ENCODE measurements at places on chromosomes 6 and 20. TPM values are rescaled to one million over a fixed set of nuclear protein-coding genes. Genes with fewer than 3 reads are reported as not detected.

Gene PLCB1
- total RNA-seq = 10.4 TPM

Gene NUP43
- 19.9 TPM for total RNA-seq

Gene EDEM2
- 9.4 TPM for total RNA-seq

Gene COQ3
- total RNA-seq = 7.5 TPM

Gene TMC2
- not detected for total RNA-seq

Gene SLC17A3
- total RNA-seq = not detected

Gene TMEM170B
- 3.9 TPM for total RNA-seq

Gene PPP1R3G
- 2.6 TPM for total RNA-seq

Gene SPATA25
- total RNA-seq = 5.7 TPM

Gene RIMS4
- 5.7 TPM for total RNA-seq

- H3K27ac ChIP-seq = no peak overlapping the region
- no peaks in the 10 kb centered on the region for H3K27me3 ChIP-seq
- H3K36me3 ChIP-seq = no peaks in the 10 kb centered on the region
- no peak for DNase-seq
- no peak overlapping the region for H3K4me3 ChIP-seq
Observed at GRCh38 chr6:65116326-65116725, 590.7 kb downstream of the EYS start.

DNA sequence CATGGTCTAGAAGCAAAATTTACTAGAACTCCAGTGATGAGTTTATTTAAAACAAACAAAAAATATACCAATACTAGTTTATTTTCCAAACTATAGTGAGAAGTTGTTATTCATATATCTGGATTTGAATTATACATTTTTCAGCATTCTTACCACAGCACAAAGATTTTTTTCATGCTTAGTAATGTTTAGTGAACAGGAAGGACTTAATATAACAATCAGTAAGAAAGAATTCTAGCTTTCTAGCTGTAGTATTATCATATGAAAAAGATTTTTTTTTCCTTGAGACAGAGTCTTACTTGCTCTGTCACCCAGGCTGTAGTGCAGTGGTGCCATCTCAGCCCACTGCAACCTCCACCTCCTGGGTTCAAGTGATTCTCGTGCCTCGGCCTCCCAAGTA, 13.8 kb downstream of the MARCKS start:
- H3K27me3 ChIP-seq = no peaks in the 10 kb centered on the region
- no peak overlapping the region for H3K27ac ChIP-seq
- no peak for DNase-seq
- H3K36me3 ChIP-seq = no peaks in the 10 kb centered on the region
- H3K4me1 ChIP-seq = no peaks in the 10 kb centered on the region

- DNase-seq = no peak
- no peak overlapping the region for H3K27ac ChIP-seq
- no peaks in the 10 kb centered on the region for H3K27me3 ChIP-seq
- H3K4me3 ChIP-seq = no peak overlapping the region
- H3K4me1 ChIP-seq = no peaks in the 10 kb centered on the region
Observed at GRCh38 chr6:116210316-116210715, 43.6 kb downstream of the TSPYL4 start.

DNA sequence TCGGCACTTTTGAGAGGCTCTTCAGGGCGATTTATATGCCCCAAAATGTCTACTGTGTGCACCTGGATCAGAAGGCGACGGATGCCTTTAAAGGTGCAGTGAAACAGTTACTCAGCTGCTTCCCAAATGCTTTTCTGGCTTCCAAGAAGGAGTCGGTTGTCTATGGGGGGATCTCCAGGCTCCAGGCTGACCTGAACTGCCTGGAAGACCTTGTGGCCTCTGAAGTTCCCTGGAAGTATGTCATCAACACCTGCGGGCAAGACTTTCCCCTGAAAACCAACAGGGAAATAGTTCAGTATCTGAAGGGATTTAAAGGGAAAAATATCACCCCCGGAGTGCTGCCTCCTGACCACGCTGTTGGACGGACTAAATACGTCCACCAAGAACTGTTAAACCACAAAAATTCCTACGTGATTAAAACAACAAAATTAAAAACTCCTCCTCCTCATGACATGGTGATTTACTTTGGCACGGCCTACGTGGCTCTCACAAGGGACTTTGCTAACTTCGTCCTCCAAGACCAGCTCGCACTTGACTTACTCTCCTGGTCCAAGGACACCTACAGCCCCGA, 8.2 kb downstream of the GCNT2 start:
- H3K4me1 ChIP-seq = no peaks in the 10 kb centered on the region
- no peak overlapping the region for H3K27ac ChIP-seq
- no peak for DNase-seq
- no peak overlapping the region for H3K4me3 ChIP-seq
- H3K27me3 ChIP-seq = no peaks in the 10 kb centered on the region
- no peaks in the 10 kb centered on the region for H3K36me3 ChIP-seq

GRCh38 chr20:38825901-38826625, 20.6 kb downstream of the PPP1R16B start:
- H3K4me3 ChIP-seq = no peak overlapping the region
- H3K27me3 ChIP-seq = peaks cover 2% of the 10 kb centered on the region
- H3K36me3 ChIP-seq = no peaks in the 10 kb centered on the region
- H3K4me1 ChIP-seq = peaks cover 9% of the 10 kb centered on the region

- H3K36me3 ChIP-seq = no peaks in the 10 kb centered on the region
- H3K4me1 ChIP-seq = peaks cover 5% of the 10 kb centered on the region
- H3K27ac ChIP-seq = no peak overlapping the region
- DNase-seq = no peak
- H3K27me3 ChIP-seq = no peaks in the 10 kb centered on the region
Observed at GRCh38 chr6:133955582-133956415, 2.8 kb downstream of the TBPL1 start.

- H3K4me1 ChIP-seq = no peaks in the 10 kb centered on the region
- no peak overlapping the region for H3K27ac ChIP-seq
- peak; percentile 7 for DNase-seq
- H3K27me3 ChIP-seq = no peaks in the 10 kb centered on the region
- no peaks in the 10 kb centered on the region for H3K36me3 ChIP-seq
Observed at GRCh38 chr20:54320148-54320607, 112.3 kb downstream of the PFDN4 start.

- no peak for DNase-seq
- H3K27me3 ChIP-seq = no peaks in the 10 kb centered on the region
- no peak overlapping the region for H3K27ac ChIP-seq
- no peaks in the 10 kb centered on the region for H3K36me3 ChIP-seq
Observed at GRCh38 chr6:115717472-115717871, 343.2 kb downstream of the FRK start.

DNA sequence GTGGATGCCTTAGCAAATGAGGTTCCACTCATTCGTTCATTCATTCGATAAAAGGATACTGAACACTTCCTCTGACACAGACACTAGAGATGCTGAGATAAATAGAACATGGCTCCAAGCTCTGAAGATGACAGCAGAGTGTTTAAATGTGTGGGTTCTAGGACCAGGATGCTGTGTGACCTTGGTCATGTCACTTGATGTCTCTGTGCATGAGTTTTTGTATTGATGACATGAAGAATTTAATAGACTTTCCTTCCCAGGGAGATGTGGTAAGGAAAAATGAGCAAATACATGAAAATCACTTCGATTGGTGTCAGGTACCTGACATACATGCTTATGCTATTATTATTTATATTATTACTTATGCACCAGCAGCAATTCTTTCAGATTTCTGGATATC, 34.3 kb upstream of the CD83 start:
- H3K4me3 ChIP-seq = no peak overlapping the region
- peaks cover 5% of the 10 kb centered on the region for H3K27me3 ChIP-seq
- no peaks in the 10 kb centered on the region for H3K36me3 ChIP-seq
- H3K27ac ChIP-seq = no peak overlapping the region
- no peaks in the 10 kb centered on the region for H3K4me1 ChIP-seq

- peak; percentile 38 for DNase-seq
- peaks cover 9% of the 10 kb centered on the region for H3K36me3 ChIP-seq
- H3K27ac ChIP-seq = no peak overlapping the region
- H3K4me3 ChIP-seq = no peak overlapping the region
Observed at GRCh38 chr20:50916257-50916656, 15.0 kb downstream of the ADNP start.

DNA sequence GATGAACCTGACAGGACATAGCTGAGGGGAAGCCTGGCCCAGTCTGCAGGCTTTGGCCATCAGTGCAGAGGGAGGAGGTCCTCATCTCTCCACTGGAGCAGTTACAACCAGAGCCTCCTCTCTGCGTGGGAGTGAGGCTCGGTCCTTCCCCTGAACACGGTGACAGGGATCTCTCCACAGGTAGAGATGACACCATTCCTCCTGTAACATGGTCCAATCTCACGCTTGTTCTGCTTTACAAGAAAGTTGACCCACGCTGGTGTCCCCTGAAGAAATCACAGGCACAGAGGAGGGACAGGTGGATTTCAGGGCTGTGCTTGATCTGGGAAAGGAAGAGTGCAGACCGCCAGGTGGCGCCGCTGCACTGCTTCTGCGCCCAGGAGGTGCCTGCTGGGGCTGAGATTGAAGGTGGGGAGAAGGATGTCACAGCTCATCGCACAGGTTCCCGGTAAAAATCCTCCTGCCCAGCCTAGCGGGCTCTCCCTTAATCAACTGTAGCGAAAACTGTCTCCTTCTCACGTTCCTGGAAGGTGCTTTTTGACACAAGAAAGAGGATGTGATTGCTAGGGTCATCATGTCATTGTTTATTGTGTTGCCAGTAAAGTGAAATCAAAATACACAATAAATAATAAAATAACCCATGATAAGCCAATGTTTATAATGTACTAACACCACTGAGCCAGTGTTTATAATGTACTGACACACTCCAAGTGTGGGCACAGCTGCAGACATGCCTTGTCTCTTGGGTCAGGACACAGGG, 20.4 kb downstream of the HLA-G start:
- no peak overlapping the region for H3K4me3 ChIP-seq
- no peak overlapping the region for H3K27ac ChIP-seq
- no peaks in the 10 kb centered on the region for H3K36me3 ChIP-seq
- peak; percentile 55 for DNase-seq

GRCh38 chr6:33273924-33274902, 2.3 kb downstream of the RPS18 start:
- H3K27ac ChIP-seq = no peak overlapping the region
- peaks cover 51% of the 10 kb centered on the region for H3K4me1 ChIP-seq
- DNase-seq = no peak

DNA sequence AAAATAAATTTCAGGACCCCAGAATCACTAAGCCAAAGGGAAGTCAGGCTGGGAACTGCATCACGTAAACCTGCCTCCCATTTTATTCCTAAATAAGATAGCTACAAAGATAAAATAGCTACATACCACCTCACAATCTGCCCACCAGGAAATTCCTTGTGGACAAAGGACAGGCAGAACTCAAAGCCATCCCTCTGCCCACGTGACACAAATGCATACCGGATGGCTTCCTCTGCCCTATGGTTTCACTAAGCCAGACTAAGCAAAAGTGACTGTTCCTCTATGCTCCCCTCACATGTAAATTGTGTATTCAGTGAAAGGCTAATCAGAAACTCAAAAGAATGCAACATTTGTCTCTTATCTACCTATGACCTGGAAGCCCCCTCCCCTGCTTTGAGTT, 15.0 kb downstream of the MBOAT1 start:
- H3K4me1 ChIP-seq = peaks cover 6% of the 10 kb centered on the region
- no peak overlapping the region for H3K4me3 ChIP-seq
- H3K36me3 ChIP-seq = no peaks in the 10 kb centered on the region
- DNase-seq = no peak
- H3K27ac ChIP-seq = no peak overlapping the region

GRCh38 chr20:59770851-59771250, 162.6 kb downstream of the SYCP2 start:
- H3K4me1 ChIP-seq = peaks cover 18% of the 10 kb centered on the region
- H3K27ac ChIP-seq = no peak overlapping the region
- H3K4me3 ChIP-seq = no peak overlapping the region
- H3K27me3 ChIP-seq = peaks cover 2% of the 10 kb centered on the region
- DNase-seq = no peak
- no peaks in the 10 kb centered on the region for H3K36me3 ChIP-seq

GRCh38 chr20:2386516-2387179, 5.9 kb downstream of the TGM6 start:
- no peak overlapping the region for H3K27ac ChIP-seq
- no peak for DNase-seq
- H3K27me3 ChIP-seq = no peaks in the 10 kb centered on the region
- H3K36me3 ChIP-seq = no peaks in the 10 kb centered on the region
- no peaks in the 10 kb centered on the region for H3K4me1 ChIP-seq

DNA sequence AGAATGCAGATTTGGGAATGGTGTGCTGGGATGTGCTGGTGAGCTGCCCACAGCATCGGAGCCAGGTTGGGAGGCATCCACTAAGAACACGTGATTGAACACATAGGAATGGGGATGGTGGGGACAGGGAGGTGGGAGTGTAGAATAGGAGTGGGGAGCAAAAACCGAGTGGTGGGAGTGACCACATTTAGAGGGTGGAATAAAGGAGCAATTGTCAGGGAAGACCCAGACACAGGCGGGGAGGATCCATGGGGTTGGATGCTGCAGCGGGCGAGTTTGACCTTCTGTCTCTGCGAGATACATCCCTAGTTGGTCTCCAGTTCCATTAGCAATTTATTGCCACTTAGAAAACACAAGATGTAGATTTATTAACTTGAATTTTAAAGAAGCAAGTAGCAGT, 4.7 kb downstream of the NAA20 start:
- H3K27ac ChIP-seq = no peak overlapping the region
- H3K36me3 ChIP-seq = peaks cover 18% of the 10 kb centered on the region
- H3K4me1 ChIP-seq = peaks cover 15% of the 10 kb centered on the region
- no peak overlapping the region for H3K4me3 ChIP-seq

DNA sequence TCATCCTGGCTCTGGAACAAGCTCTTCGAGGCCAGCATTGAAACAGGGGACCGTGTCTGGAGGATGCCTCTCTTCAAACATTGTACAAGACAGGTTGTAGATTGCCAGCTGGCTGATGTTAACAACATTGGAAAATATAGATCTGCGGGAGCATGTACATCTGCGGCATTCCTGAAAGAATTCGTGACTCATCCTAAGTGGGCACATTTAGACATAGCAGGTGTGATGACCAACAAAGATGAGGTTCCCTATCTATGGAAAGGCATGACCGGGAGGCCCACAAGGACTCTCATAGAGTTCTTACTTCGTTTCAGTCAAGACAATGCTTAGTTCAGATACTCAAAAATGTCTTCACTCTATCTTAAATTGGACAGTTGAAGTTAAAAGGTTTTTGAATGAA, 3.6 kb upstream of the CDKN1A start:
- no peak for DNase-seq
- H3K4me1 ChIP-seq = peaks cover 37% of the 10 kb centered on the region
- no peak overlapping the region for H3K27ac ChIP-seq
- H3K27me3 ChIP-seq = peaks cover 16% of the 10 kb centered on the region

GRCh38 chr6:10071631-10072220, 343.1 kb downstream of the TFAP2A start:
- no peaks in the 10 kb centered on the region for H3K27me3 ChIP-seq
- H3K36me3 ChIP-seq = no peaks in the 10 kb centered on the region
- H3K4me3 ChIP-seq = no peak overlapping the region
- H3K4me1 ChIP-seq = no peaks in the 10 kb centered on the region

- H3K4me1 ChIP-seq = no peaks in the 10 kb centered on the region
- no peaks in the 10 kb centered on the region for H3K36me3 ChIP-seq
- DNase-seq = peak; percentile 1
- H3K27me3 ChIP-seq = no peaks in the 10 kb centered on the region
- H3K27ac ChIP-seq = no peak overlapping the region
Observed at GRCh38 chr6:65816991-65817390, 110.0 kb upstream of the EYS start.
